ENCODE measurements at places on chromosomes 7 and 10.

- DNase-seq: no peak
Observed at GRCh38 chr10:43377424-43377883, 6.0 kb downstream of the FXYD4 start.

DNA sequence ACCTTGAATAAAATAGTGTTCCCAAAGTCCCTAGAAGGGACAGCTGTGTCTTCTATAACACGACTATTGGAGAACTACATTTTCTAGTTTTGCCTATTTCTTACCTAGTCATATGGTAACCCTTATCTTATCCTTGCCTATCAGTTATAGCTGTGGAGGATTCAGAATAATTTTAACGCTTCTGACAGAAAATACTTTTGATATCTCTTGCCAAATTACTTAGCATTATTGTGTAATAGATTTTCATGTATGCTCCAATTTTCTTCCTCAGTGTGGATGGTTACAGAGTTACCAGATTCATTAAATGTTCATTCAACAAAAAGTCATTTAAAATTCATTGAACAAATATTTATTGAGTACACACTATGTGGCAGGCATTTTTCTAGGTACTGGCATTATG is 34.6 kb upstream of the LSM8 start:
- DNase-seq: no peak

GRCh38 chr7:31948029-31948428 is 122.2 kb downstream of the PDE1C start:
- no peak for DNase-seq

- DNase-seq: no peak
Observed at GRCh38 chr7:102810916-102811315, 62.1 kb downstream of the FAM185A start.

- no peak for DNase-seq
Observed at GRCh38 chr7:2034291-2035201, 198.2 kb downstream of the MAD1L1 start.
